ENCODE measurements at places on chromosomes 16 and 17.

DNA sequence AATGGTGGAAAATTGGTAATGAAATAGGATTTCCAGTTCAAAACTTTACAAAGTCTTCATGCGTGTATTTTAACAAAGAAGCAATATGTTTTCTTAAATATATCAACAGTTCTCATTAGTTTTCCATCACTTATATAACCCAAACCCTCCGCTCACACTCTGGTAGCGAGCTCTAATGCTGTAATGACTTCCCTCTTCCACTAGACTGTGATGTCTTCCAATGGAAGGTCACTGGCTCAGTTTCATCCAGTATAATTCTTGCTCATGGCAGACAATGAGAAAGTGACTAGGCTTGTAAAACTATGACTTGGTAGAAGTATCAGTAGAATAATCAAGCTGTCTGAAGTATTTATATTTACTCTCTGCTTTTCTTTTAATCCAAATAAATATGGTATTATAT lies 32.8 kb downstream of the NETO2 start:
- no peak for DNase-seq

- DNase-seq: peak; percentile 64
These were observed 24.7 kb downstream of the IL21R start for GRCh38 chr16:27426423-27427408.

- peak; percentile 7 for DNase-seq
These were observed 79.0 kb downstream of the C16orf78 start for GRCh38 chr16:49452578-49452977.

- DNase-seq: no peak
These were observed 171.2 kb upstream of the CIBAR2 start for GRCh38 chr16:85283305-85284050.

GRCh38 chr16:31376705-31377104 lies 16.4 kb upstream of the ITGAD start:
- DNase-seq: no peak

DNA sequence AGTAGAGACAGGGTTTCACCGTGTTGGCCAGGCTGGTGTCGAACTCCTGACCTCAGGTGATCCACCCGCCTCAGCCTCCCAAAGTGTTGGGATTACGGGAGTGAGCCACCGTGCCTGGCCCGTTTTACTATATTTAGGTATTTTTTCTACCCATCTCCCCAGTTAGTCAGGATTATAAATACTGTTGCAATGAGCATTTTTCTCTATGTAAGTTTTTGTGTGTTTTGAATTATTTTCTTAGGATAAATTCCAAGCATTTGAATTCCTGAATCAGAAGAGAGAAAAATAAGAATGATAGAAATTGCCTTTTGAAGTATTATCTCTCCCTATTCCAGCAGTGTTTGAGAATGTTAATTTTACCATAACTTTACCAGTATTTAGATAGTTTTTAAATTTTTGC lies 36.6 kb downstream of the KIAA0513 start:
- no peak for DNase-seq

- DNase-seq: no peak
These were observed 8.5 kb downstream of the SLC22A31 start for GRCh38 chr16:89191901-89192185.

- DNase-seq: no peak
These were observed 3.0 kb downstream of the EVI2B start for GRCh38 chr17:31310886-31311285.

DNA sequence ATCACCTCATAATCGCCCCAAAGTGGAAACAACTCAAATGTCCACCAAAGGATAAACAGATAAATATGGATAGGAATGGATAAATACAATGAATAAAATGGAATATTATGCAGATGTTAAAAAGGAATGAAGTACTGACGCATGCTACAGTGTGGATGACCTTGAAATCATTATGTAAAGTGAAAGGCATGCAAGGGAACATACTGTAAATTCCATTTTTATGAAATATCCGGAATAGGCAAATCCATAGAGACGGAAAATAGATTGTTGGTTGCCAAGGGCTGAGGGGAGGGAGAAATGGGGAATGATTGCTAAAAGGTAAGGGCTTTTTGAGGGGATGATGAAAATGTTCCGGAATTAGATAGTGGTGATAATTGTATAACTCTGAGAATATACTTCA lies 36.0 kb downstream of the STAT5B start:
- DNase-seq: no peak

- DNase-seq: no peak
These were observed 23.4 kb downstream of the CYLD start for GRCh38 chr16:50765260-50765659.

- no peak for DNase-seq
These were observed 20.7 kb downstream of the SPNS2 start for GRCh38 chr17:4519361-4519788.

- no peak for DNase-seq
These were observed 41.4 kb downstream of the SETD6 start for GRCh38 chr16:58556678-58557077.

DNA sequence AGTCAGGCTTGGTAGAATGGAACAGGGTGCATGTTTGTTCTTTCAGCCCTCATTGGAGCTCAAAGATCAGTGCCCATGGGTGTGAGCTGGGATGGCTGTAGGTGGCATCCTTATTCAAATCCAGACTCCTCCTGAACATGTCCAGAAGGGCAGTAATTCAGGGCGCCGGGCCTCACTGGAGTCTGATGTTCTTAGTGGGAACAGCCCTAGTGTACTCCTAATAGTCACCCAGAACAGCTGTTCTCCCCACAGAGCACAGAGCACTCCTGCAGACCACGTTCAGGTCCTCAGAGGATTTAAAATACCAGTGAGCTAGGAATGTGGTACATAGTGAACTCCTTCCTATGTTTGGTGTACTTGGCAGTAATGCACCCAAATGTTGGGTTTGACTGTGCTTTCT lies 96.2 kb downstream of the BANP start:
- no peak for DNase-seq

GRCh38 chr16:5036228-5037156 lies 2.8 kb upstream of the NAGPA start:
- no peak for DNase-seq

GRCh38 chr16:81716478-81717225 lies 62.4 kb upstream of the PLCG2 start:
- DNase-seq: no peak

- no peak for DNase-seq
These were observed 180.8 kb downstream of the FTO start for GRCh38 chr16:53884748-53885147.

GRCh38 chr16:6645768-6646568 lies 686.7 kb upstream of the RBFOX1 start:
- no peak for DNase-seq

- no peak for DNase-seq
These were observed 314.2 kb downstream of the CPPED1 start for GRCh38 chr16:12489357-12489990.

Data from activated CD4-positive, CD25-positive, alpha-beta regulatory T cell treated with anti-CD3 and anti-CD28 coated beads, Interleukin-2, amount 50 U/mL, for 72 hours (primary cell).